ENCODE measurements at places on chromosomes 16 and 17.

GRCh38 chr17:66573078-66573477 lies 261.8 kb upstream of the CACNG5 start:
- DNase-seq, result no peak

GRCh38 chr17:77462553-77463497 lies 322.1 kb downstream of the SEC14L1 start:
- no peak for DNase-seq

DNA sequence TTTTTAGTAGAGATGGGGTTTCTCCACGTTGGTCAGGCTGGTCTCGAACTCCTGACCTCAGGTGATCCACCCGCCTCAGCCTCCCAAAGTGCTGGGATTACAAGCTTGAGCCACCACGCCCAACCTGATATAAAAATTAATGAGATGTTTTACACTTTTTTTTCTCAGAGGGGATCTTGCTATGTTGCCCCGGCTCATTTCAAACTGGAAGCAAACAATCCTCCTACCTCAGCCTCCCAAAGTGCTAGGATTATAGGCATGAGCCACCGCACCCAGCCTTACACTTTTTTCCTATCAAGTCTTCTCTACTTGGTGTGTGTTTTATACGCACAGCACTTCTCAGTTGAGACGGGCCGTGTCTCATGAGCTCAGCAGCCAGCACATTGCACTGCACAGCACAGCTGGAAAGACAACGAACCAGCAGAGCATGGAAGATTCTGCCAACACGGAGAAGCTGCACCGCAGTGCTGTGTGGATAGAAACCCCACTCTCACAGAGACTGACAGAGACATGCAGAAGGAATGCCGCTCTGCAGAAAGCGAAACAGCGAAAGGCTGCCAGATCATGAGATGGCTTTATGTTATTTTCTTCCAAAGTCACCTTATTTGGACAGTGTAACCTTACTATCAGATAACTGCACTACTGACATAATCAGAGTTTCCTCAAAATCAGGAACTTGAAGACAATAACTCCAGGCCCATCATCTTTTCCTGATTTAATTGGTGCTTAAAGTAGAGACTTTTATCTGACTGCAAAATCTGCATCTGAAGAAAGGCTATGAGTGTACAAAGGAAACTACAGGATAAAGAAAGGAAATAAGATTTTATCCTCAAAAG lies 6.5 kb upstream of the QRICH2 start:
- peak; percentile 40 for DNase-seq

DNA sequence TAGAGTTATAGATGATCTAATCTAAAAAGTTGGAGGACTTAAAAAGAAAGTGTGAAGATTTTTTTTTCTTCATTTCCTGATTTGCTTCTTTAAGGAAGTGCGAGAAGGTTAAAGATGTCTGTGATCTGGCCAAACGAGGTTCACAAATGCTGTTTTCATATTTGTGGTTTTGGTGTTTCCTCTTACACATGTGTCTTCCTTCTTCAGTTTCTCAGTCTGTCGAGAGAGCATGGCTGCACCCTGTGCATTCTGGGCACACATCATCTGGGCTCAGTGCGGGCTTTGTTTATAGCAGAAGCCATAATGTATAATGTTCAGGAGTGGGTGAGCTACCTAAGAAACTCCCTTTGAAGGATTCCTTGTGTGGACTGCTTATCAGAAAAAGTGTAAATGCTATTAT lies 260.4 kb upstream of the TBX2 start:
- DNase-seq, result no peak

DNA sequence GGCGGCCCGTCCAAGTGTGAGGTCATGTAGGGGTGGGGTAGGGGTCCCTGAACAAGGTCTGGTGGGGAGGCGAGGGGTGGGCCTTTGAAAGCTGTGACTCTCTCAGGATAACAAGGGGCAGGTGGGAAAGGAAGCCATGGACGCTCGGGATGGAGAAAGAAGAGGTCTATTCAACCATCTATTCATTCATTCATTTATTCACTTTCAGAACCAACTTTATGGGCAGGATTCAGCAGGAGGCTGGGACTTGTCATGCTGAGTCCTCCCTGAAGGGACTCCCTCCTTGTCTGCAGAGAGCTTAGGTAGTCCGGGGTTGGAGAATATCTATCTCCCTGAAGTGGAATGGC lies 8.6 kb upstream of the CD300A start:
- no peak for DNase-seq

DNA sequence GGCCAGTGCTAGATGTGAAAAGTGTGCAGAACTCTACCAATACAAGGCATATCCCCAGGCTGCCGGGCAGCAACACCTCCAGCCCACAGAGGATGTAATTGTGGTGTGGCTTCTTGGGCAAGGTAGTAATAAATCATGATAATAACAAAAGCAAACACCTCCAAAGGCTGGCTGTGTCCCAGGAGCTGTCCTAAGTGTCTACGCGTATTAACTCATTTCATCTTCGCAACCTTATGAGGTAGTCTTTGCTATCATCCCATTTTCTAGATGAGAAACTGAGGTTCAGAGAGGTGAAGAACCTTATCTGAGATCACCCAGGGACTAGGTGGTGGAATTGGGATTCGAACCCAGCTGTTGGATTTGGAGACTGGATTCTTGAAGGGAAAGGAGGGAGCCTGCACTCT lies 5.3 kb downstream of the PDK2 start:
- no peak for DNase-seq

- no peak for DNase-seq
Measured at GRCh38 chr16:84818989-84819643, 669 bp upstream of the CRISPLD2 start.

DNA sequence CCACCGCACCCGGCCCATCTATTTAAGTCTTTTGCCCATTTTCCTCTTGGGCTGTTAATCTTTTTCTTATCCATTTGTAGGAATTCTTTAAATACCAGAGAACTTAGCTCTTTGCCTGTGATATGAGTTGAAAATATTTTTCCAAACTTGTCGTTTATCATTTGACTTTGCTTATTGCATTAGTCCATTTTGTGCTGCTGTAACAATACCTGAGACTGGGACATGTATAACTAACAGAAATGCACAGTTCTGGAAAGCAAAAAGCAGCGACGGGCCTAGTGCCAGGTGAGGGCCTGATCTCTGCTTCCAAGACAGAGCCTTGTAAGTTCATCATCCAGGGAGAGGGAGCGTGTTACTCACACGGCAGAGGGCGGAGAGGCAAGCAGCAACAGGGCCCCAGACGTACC lies 25.6 kb upstream of the BHLHA9 start:
- DNase-seq, result no peak

DNA sequence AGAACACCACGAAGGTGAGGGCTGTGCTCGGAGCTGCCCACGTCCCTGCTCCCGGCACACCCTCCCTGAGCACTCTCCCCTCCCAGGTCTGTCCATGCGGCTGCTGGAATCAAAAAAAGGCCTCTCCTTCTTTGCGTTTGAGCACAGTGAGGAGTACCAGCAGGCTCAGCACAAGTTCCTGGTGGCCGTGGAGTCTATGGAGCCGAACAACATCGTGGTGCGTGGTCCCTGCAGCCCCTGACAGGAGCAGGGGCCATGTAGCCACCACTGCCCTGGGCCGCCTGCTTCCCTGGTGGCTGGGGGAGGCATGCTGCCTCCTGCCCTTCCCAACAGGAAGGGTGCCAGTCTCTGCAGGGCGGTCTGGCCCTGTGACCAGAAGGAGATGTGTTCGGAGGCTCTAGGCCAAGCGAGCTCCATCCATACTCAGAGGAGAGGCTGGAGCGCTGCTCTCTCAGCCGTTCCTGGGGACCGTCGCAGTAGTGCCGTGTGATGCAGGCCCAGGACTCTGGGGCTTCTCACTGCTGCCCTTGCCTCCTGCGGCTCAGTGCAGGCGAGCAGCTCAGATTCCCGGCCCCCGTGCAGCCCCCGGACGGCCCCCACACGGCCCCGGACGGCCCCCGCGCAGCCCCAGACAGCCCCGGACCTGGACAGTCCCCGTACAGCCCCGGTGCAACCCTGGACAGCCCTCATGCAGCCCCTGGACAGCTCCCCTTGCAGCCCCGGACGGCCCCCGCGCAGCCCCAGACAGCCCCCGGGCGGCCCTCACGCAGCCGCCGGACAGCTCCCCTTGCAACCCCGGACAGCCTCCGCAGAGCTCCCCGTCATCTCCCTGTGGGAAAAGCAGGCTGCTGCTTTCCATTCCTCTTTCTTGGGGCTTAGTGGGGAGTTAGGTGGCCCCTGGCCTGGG lies 20.5 kb downstream of the TCF25 start:
- no peak for DNase-seq

GRCh38 chr17:32484628-32485027 lies 2.2 kb upstream of the CDK5R1 start:
- no peak for DNase-seq

DNA sequence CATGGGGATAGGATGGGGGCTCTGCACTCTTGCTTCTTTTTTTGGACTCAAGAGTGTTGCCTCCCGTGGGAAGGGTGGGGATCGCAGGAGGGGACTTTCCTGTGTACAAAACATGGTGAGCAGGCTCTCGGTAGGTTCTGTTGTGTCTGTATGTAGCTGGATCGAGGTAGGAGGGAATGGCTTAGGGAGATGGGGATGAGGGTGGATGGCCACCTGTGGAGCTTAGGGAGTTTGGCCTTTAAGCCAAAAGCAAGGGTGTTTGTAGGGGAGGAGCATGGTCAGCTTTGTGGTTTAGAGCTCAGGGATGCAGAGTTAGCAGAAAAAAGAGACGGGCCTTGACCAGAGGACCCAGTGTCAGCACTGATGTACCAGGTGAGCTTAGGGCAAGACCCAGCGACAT lies 11.0 kb upstream of the EDC4 start:
- DNase-seq, result no peak

DNA sequence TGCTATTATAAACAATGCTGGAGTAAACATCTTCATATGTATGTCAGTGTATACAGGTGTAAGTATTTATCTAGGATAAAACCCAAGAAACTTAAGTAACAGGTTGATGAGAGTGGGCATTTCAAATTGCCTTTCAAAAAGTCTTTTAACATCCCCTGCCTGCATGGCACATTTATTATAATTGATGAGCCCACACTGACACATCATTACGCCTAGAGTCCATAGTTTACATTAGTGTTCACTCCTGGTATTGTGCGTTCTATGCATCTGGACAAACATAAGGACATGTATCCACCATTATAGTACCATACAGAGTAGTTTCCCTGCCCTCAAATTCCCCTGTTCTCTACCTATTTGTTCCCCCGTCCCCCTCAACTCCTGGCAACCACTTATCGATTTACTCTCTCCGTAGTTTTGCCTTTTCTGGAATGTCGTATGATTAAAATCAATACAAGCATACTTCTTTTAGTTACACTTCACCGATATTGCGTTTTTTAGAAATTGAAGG lies 53.7 kb downstream of the NACA2 start:
- DNase-seq, result no peak
